ENCODE measurements at places on chromosomes 4 and X.

DNA sequence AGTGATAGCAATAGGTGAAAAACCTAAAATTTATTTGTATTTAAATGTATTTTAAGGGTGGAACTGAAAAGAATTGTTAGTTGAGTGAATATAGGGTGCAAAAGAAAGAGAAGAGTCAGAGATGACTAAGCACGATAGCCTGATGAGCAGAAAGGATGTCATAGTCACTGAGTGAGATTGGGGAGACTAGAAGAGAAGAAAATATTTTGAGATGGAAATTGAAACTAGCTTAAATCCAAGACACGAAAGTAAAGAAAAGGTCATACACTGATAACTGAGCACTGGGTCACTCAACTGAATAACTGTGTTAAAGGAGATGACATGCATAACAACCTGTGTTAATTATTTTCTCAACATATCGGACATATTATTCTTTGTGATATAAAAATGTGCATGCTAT is 55.5 kb downstream of the SPANXN4 start:
- DNase-seq = no peak

DNA sequence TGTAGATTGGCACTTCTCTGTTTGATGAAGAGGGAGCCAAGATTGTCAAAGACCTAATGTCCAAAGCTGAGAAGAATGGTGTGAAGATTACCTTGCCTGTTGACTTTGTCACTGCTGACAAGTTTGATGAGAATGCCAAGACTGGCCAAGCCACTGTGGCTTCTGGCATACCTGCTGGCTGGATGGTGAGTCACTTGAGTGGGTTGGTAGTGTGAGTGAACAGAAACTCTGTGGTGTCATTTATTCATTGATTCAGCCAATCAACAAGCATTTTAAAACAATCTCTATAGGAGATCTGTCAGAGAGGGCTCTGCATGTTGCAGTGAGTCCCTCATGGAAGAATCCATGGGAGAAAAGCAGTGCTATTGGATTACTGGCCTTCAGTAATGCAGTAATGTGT is 16.3 kb downstream of the TAF9B start:
- DNase-seq = no peak

DNA sequence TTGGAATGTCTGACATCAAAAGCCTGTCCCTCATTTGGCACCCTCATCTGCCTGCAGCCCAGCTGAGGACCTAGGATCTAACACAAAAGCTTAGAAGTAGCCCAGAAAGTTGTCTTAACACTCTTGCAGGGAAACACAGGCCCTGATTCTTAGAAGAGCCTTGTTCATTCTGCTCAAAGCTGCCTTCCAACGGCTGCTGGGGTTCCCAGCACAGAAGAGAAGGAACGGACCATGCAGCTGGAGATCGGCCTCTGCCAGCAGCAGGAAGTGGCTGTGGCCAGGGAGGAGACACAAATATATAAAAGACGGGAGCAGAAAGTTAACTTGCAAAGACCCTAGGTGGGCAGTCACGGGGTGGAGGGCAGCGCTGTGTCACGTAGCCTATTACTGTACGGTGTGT is 20.4 kb downstream of the PRPS2 start:
- no peak for DNase-seq

DNA sequence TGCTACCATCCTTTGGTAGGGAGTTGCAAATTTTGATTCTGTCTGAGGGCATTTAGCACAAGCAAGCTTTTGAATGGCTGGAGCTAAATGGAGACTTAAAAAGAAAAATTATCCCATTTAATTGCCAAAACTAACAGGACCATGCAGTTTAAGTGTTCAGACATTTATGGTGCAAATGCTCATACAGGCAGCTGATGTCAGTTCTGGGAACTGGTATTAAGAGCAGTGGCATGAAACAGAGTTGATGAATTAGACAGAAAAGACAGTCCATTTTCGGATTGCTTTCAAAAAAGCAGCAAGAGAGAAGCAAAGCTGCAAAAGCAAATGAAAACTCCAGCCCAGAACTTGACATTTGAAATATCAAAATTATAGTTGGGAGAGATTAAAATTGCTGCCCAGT is 1.3 kb downstream of the SCRG1 start:
- no peak for DNase-seq

DNA sequence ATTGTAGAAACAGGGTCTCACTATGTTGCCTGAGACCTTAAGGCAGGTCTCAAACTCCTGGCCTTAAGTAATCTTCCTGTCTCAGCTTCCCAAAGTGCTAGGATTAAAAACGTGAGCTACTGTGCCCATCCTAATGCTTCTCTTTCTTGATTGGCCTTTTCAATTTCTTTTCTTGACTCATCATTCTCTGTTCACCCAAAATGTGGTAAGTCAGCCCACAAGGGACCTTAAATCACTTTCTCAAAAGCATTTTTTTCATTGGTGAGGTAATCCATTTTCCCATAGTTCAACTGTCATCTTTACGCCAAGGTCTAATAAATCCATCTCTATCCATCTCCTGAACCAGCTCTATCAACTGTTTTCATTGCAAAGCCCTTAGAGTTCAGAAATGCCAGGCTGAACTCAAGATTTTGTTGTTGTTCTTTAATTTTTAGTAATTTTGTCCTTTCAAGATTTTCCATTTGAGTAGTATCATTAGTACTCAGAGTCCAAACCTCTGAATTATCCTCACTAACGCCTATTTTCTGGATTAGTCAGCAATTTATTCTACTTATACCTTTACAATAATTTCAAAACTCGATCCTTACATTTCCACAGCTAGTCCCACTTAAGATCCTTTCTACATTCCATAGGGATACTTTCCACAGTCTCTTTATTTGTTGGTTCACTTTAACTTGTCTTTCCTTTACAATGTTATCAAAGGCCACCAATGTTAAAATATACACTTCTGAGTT is 528.6 kb downstream of the IL15 start:
- no peak for DNase-seq

- no peak for DNase-seq
These were observed 581.8 kb downstream of the NLGN4X start for GRCh38 chrX:5646818-5647217.

GRCh38 chrX:1435241-1435895 is 17.3 kb downstream of the ASMTL start:
- no peak for DNase-seq

DNA sequence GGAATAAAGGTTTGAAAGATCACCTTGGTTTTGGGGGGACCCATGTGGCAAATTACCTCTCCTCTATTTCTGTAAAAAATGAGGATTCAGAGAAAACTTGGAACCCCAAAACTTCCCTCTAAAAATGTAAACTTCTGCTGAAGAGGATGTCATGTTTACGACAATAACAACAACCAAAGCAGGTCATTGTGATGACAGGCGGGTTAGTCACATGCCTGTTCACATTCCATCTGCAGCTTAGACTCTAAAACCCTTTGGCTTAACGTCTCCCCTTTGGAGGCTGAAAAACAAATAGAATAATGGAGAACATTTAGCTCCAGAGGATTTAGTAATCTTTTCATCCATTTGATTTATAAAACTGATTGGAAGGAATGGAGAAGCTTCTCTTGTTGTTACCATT is 75.0 kb upstream of the FAM9C start:
- DNase-seq = no peak

Data from AG04449 (cell line).